ENCODE measurements at places on chromosomes 6 and 20.

DNA sequence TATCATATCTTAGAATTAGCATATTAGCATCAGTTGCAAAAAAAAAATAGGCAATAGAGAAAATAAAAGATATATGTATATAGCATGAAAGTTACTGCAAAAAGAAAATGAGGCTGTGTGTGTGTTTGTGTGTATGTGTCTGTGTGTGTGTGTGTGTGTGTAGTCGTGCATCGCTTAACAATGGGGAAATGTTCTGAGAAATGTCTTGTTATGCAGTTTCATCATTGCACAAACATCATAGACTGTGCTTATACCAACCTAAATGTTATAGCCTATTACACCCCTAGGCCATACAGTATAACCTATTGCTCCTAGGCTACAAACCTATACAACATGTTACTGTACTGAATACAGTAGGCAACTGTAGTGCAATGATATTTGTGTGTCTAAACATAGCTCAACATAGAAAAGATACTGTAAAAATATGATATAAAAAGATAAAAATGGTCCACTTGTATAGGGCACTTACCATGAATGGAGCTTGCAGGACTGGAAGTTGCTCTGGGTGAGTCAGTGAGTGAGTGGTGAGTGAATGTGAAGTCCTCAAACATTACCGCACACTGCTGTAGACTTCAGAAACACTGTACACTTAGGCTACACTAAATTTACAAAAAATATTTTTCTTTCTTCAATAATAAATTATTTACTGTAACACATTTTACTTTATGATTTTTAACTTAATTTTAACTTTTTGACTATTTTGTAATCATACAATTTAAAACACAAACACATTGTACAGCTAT, 805.1 kb downstream of the KIF16B start:
- no peak for DNase-seq

GRCh38 chr20:62723768-62724450, 15.3 kb downstream of the NTSR1 start:
- DNase-seq, result peak; percentile 20

GRCh38 chr6:72626126-72626525, 4.3 kb downstream of the KCNQ5 start:
- DNase-seq, result no peak

DNA sequence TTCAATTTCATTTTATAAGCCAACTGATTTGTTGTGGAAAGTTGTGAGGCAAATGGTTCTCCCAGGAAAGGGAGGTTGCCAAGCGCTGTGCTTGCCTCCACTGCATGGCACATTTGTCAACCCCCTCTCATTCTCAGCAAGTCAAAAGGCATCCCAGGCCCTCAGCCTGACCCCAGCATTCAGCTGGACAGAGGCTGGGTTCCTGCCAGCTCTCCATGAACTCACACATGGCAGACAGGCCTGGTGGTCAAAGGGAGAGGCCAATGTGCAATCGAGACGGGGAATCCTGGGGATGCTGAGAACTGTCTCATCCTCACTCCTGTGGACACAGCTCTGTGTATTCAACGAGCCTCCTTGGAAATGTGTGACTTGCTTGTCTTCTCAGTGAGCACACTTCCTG, 106.0 kb upstream of the CDH4 start:
- DNase-seq, result no peak

DNA sequence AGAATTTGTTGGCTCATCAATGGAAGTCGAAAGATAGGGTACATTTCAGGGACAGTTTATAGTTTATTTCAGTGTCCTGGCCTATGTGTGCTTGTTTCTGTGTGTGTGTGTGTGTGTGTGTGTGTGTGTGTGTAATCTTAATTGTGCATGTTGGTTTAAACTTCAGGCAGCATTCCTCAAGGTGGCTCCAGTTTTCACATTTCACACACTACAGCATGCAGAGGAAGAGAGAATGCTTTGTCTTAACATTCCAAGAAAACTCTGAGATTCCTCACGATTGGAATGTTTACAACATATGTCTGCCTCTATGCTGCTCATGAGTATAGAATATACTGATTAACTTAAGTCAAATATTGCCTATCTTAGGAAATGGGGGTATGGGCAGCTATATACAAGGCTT, 332.6 kb upstream of the EPHA7 start:
- DNase-seq, result no peak

DNA sequence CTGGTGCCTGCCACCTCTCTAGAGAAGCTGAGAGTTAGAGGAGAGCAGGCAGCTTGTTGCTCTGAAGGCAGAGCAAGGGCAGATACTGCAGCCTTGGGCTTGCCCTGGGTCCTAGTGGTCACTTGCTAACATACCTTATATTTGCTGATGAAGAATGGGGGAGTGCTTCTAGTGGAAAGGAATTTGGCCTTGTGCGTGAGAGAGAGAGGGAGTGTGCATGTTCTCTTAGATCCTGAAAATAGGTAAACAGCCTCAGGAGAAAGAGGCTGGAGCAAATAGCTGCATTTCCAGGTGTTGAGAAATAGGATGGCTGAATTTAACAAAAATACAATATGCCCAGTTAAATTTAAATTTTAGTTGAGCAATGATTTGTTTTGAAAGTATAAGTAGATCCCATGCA, 724.5 kb upstream of the FLRT3 start:
- no peak for DNase-seq

GRCh38 chr6:26571592-26572296, 25.0 kb upstream of the ABT1 start:
- peak; percentile 64 for DNase-seq

DNA sequence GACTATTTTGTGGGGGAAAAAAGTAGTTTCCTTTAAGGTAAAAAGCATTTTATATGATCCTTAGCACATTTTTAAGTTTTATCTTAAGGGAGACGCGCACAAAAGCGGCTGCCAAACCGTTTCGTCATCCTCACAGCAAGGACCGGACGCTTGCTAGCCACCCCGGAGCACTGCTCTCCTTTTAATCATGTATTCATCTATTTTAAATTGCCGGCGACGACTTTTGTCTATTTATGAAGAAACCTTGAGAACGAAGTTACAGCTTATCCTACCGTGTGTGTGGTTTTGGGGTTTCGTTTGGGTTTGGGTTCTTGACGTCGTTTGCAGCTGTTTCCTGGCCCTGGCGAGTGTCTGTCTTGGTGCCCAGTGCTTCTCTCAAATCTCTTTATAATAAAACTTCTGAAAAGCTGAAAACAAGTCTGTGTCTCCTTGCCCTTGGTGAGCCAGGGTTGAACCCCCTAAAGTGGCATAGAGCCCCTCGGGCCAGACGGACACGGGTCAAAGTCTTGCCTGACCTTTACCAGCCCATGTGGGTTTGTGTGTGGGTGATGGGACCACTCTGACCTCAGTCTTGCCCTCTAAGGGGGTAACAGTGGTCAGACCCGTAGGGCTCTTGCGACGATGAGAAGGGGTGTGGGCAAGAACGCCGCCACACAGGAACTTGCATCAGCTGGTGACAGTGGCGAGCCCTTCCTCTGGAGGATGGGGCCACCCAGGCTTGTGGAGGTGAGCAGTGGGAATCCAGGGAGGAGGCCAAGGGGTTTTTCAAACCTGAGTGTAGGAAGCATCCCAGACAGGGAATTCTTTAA, 117.6 kb downstream of the JPH2 start:
- DNase-seq, result no peak

- DNase-seq, result no peak
Observed at GRCh38 chr6:134020071-134020470, 32.4 kb downstream of the SLC2A12 start.

All from Right ventricle myocardium superior (tissue), 1 donor.